NCI-H526 (cell line): ENCODE measurements at places on chromosomes 3 and 15.

DNA sequence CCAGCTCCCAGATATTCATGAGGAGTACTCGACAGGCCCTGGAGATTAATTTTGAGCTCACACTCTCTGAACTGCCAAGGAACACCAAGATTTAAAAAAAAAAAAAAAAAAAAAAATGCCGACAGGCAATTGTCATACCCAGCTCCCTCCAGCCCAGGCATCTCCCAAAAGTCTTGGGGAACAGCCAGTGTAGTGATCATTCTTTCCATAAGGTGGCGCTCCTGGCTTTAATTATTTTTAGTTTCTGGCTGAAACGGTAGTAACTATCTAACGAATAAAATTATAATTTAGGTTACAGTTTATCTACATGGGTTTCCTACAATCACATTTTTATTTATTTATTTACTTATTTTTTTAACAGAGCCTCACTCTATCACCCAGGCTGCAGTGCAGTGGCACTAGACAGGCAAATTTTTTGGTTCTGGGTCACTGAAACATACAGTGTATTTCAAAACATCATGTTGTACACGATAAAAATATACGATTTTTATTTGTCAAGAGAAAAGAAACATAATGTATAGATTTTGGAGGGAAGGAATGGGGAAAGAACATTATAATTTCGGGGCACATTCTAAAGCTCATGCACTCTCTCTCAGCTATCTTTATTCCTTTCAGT, 157.3 kb downstream of the ADAMTS9 start:
- DNase-seq, result peak; percentile 68

GRCh38 chr3:124496061-124496460, 234.2 kb upstream of the UMPS start:
- no peak for DNase-seq

- no peak for DNase-seq
Measured at GRCh38 chr15:86829245-86829644, 749.6 kb downstream of the AGBL1 start.

GRCh38 chr3:69299344-69299743, 86.5 kb downstream of the FRMD4B start:
- no peak for DNase-seq

DNA sequence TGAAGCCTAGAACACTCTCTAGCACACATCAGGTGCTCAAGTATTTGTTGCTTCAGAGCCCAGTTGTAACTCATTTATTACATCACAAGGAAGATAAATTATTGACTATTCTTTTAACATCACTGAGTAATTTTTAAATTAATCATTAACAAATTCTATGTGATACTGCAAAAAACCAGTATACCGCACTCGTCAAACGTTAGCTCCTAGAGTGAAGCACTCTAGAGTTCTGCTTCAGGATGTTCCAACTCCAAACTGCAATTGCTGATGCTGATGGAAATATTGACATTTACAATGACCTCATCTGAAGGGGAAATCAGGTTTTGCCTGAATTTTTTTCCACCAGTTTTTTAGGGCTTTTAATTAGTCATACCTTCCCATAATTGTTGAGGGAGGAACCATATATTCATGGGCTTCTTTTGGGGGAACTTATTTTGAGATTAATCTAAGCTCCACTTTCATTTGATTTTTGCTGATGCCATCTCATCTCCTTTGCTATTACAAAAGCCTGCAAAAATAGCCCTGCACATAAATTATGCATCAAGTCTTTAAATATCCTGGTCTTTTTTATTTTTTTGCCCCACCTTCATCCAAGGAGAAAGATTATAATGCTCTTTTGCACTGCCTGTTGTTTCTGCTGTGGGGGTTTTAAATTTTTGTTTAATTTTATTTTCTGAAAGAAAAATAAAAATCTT, 123.0 kb upstream of the STAC start:
- DNase-seq, result no peak

GRCh38 chr3:192915304-192915703, 2.4 kb downstream of the MB21D2 start:
- DNase-seq, result peak; percentile 85

- no peak for DNase-seq
Measured at GRCh38 chr3:178172121-178172520, 364.1 kb upstream of the KCNMB2 start.

GRCh38 chr3:13480340-13481318, 523 bp downstream of the HDAC11 start:
- DNase-seq, result no peak

DNA sequence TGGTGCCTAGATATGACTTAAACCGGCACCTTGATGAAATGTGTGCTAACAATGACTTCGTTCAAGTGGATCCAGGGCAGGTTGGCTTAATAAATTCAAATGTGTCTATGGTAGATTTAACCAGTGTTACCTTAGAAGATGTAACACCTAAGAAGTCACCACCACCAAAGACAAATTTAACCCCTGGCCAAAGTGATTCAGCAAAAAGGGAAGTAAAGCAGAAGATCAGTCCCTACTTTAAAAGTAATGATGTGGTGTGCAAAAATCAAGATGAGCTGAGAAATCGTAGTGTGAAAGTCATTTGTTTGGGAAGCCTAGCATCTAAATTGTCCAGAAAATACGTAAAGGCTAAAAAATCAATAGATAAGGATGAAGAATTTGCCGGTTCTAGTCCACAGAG, 1.1 kb downstream of the FAN1 start:
- no peak for DNase-seq

- DNase-seq, result no peak
Measured at GRCh38 chr15:79025802-79026201, 64.8 kb downstream of the RASGRF1 start.
